Daoy (cell line): ENCODE measurements at places on chromosomes 12 and 14. TPM values are rescaled to one million over a fixed set of nuclear protein-coding genes. Genes with fewer than 3 reads are reported as not detected.
A peak's percentile ranks its signal among the peaks of the same experiment; 100 is the strongest.

GRCh38 chr14:68492381-68493151 lies 300.3 kb downstream of the ZFP36L1 start:
- no peak for DNase-seq

- DNase-seq, result peak; percentile 94
These were observed 18.5 kb downstream of the NCOR2 start for GRCh38 chr12:124548854-124549378.

DNA sequence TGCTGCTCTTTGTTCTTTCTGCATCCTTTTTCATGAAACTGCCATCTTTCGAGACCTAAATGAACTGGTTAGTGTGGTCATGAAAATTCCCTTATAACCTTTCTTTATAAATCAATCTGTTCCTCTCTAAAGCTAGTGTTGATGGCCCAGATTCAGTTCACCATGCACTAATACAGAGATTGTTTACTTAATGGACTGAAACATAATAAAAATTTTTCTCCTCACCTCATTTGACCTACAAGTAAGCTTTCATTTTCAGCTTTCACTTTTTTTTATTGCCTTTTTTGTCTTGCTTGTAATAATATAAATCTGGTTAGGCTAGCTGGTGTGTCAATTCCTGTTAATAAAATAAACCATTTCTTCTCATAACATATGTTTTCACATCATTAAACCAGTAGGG lies 183.8 kb downstream of the CCDC59 start:
- no peak for DNase-seq

- DNase-seq, result no peak
These were observed 2.5 kb downstream of the FUT8 start for GRCh38 chr14:65414961-65415589.

GRCh38 chr12:25083211-25083610 lies 111.7 kb downstream of the DNAI7 start:
- DNase-seq, result no peak

DNA sequence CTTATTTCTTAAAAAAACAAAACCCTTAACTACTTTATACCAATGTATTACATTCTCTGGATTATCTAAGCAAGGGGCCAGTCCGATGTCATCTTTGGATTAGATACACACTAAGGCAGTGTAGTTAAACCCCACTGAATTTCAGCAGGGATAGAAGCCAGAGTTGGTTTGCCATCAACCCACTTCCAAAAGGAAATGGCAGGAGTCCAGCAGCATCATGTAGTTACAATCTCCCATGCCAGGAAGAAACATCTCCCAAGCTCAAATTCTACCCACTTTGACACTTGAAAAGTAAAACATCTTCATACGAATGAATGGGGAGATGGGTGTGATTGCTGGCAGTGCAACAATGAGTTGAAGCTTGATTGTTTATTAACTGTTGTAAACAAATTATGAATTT lies 203.5 kb upstream of the PLXNC1 start:
- DNase-seq, result no peak

- peak; percentile 40 for DNase-seq
These were observed 4.2 kb downstream of the ARHGAP9 start for GRCh38 chr12:57475271-57476161.

The SLC4A8 gene
- total RNA-seq, result 2.3 and 16.6 TPM in 2 replicates
